GM18507 (cell line): ENCODE measurements at places on chromosomes 6 and 20.
A peak's percentile ranks its signal among the peaks of the same experiment; 100 is the strongest.

- DNase-seq = no peak
These were observed 57.6 kb upstream of the IPCEF1 start for GRCh38 chr6:154414021-154414813.

- DNase-seq = no peak
These were observed 37.0 kb downstream of the PLCG1 start for GRCh38 chr20:41174373-41174772.

- no peak for DNase-seq
These were observed 455.0 kb downstream of the GJA1 start for GRCh38 chr6:121890307-121890910.

GRCh38 chr6:40722553-40723258, 135.5 kb upstream of the LRFN2 start:
- DNase-seq = no peak

DNA sequence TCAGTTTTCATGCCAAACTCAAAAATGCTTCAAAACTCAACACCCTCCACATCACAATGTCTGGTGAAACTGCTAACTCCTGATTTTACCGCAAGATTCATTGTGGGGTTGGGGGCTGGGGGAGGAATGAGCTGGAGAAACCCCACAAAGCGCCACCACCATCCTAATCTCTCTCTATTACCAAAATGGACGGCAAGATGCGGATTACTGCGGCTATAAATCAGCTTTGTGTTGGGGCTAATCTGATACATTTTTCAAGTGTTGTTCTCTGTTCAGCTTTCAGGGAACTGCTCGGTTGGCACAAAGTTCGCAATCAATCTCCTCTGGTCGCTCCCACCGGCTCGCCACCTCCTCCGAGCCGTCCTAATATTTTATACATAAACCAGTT, 83.7 kb downstream of the TMEM242 start:
- no peak for DNase-seq

- DNase-seq = no peak
These were observed 90.8 kb downstream of the THBS2 start for GRCh38 chr6:169162752-169163407.

GRCh38 chr6:65627015-65627414, 80.0 kb downstream of the EYS start:
- no peak for DNase-seq

DNA sequence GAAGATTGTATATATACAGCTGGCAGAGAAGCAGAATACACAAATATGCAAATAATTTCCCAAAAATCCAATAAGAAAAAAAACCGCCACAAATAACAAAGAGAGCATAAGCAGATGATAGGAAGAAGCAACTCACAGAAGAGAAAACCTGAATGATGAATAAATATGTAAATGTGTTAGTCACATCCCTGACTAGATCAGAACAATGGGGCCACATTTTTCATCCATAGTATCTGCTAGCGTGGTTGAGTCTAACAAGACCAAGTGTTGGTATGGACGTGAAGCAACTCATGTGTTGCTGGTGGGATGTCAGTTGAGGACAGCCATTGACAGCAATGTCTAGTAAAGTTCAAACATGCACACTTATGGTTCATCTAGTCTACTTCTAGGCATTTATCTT, 3.9 kb upstream of the SLC22A3 start:
- no peak for DNase-seq

DNA sequence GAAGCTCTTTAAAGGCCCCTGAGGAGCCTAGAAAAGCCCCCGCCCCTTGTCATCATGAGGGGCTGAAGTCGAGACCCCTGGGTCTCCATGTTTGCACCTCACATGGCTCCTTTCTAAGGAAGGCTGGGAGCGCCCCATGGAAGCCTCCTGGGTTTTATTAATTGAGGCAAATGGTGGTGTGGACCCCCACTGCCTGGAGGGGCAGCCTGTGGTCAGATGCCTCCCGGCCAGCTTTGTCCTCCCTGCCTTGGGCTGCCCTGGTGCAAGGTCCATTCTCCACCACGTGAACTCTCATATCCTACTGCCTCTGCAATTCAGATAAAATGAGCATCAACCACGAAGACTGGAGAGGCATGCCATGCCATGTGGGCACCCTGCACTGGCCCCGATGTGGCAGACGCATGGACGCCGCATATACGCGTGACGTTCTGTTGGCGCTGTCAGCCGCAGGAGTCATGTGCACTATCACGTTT, 295.5 kb downstream of the TAF4 start:
- no peak for DNase-seq

GRCh38 chr6:20703049-20703448, 168.8 kb downstream of the CDKAL1 start:
- no peak for DNase-seq

DNA sequence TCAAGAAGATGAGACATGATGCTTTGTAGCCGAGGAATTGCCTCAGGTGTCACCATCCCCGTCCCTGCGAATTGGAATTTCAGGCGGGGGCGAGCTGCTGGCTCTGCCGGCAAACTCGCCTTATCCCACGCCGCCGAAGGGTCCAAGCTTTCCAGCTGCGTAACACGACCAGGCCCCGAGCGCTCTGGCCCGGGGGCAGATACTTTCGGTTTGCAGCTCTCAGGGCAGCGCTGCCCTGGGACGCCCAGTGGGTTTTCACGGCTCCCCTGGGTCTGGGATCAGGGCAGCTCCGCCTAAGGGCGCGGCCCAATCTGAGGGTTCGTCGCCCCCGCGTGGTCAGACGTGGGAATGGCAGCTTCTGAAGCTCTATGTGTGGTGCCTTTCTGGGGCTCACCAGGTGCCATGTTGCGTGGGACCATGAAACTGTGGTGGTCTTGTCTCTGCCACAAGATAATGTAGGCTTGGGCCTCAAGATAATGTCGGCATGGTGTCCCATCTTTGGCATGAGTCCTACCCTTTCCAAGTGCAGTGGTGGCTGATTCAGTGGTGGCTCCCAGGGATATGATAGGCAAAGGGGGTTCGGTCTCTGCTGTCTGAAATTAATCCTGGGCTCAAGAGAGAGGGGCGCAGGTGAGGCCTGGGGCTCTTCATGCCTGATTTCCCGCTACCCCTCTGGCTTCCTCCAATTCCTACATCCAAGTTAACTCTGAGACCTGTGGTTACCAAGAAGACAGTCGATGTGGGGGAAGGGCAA, 21.0 kb downstream of the PIGT start:
- peak; percentile 71 for DNase-seq

GRCh38 chr6:137699031-137699683, 167.9 kb upstream of the TNFAIP3 start:
- DNase-seq = no peak

DNA sequence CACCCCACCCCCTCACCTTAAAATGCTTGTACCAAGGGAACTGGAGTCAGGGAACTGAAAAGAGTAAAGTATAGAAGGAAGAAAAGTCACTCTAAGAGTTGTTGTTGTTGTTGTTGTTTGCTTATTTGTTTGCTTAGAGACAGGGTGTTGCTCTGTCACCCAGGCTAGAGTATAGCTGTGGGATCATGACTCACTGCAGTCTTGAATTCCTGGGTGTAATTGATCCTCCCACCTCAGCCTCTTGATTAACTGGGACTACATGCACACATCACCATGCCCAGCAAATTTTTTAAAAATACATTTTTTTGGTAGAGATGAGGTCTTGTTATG, 681.6 kb upstream of the GJE1 start:
- DNase-seq = no peak

DNA sequence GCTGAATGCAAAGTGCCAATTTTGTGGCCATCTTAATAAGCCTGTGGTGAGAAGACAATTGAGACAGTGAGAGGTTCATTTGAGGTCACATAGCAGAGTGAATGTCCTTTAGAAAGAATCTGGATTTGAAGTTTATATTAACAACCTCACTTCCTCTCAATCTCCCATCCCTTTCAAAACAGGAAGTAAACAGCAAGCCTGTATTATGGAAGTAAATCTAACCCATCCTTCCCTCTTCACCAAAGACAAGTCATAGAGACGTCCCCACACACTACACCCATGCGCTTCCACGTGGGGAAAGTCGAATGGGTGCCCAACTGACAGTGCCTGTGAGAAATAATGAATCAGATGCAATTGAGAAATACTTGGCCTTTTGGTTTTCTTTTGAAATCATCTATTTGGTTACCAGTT, 28.8 kb upstream of the CCND3 start:
- DNase-seq = no peak

- DNase-seq = peak; percentile 67
These were observed 1.1 kb upstream of the ZDHHC14 start for GRCh38 chr6:157379656-157380457.
